Activated CD4-positive, alpha-beta T cell treated with anti-CD3 and anti-CD28 coated beads for 36 hours (primary cell): ENCODE measurements at places on chromosomes 5 and 9. TPM values are rescaled to one million over a fixed set of nuclear protein-coding genes. Genes with fewer than 3 reads are reported as not detected.
A peak's percentile ranks its signal among the peaks of the same experiment; 100 is the strongest.

- DNase-seq, result no peak
Observed at GRCh38 chr9:125633116-125633745, 73.8 kb downstream of the MAPKAP1 start.

DNA sequence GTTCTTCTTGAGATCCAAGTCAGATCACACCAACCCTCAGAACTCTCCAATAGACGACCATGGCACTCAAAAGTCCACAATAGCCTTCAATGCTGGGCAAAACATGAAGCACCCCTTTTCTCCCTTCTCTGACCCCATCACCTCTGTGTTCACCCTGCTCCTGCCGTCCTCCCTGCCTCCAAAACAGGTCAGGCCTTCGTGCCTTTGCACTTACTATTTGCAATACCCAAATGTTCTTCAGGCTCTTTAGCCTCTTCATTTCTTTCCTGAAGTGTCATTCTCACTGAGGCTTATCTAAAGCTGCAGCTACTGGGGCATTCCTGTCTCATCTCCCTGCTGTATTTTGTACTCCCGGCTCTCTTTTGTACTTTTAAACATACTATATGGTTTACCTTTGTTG lies 2.0 kb upstream of the ROPN1L start:
- no peak for DNase-seq

DNA sequence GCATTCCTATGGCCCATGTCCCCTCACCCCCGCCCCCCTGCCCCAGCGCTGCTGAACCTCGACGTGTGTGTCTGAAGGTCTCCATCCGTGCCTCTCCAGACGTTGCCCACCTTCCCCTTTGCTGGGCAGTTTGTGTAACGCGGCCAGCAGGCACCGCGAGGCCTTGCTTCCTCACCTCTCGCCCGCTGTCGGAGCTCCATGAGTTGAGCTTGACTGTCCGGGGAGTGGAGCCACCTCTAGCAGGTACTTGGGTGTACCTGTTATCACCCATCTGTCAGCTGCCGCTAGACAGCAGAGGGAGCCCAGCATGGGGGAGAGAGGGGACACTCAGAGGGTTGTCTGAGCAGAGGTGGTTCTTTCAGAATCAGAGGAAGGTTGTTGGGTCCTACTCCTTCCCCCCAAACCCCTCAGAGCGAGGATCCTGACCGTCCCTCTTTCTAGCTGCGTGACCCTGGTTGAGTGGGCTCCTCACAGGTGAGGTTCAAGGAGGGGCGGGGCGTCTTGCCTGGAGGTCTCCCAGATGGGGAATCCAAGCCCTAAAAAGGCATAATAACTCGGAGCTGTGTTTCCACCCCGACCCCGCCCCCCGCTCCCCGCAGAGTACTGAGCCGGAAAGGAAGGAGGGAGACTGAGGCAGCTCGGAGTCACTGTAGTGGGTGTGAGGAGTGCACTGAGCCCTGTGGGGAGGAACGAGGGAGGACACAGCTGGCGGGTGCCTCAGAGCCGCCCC lies 184.7 kb downstream of the C9orf50 start:
- DNase-seq, result no peak

DNA sequence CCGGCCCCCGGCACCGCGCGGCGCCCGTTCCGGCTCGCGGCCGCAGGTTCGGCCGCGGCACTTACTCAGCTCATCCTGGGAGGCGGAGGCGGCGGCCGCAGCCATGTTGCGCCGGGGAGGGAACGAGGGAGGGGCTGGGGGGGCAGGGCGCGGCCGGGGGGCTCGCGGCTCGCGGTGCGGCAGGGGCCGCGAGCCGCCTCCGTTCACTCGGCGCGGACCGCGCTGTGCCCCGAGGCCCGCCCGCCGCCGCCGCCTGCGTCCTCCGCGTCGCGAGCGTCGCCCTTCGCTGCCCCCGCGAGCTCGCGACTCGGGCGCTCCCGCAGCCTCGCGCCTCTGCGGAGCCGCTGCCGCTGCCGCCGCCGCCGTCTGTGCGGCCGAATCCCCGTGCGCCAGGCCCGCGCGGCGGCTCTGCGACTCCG lies 735 bp downstream of the ECPAS start:
- DNase-seq, result peak; percentile 75

DNA sequence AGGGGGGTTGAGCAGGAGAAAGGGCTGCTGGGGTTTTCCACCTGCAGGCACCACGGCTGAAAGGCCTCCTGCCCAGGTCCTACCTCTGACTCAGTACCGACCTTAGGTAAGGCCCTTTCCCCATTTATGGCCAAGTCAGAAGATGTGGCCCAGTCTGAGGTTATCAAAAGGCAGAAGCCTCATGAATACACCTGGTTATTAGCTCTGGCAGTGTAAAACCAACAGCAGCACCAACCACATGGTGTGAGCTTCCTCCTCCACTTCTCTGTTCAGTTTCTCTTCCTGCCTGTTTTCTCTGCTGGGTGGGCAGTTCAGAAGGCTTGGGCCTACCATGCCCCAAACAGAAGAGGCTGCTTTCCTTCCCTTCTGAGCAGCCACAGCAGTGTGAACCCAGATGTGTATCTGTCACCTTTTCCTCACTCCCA lies 86.9 kb downstream of the UGCG start:
- no peak for DNase-seq

DNA sequence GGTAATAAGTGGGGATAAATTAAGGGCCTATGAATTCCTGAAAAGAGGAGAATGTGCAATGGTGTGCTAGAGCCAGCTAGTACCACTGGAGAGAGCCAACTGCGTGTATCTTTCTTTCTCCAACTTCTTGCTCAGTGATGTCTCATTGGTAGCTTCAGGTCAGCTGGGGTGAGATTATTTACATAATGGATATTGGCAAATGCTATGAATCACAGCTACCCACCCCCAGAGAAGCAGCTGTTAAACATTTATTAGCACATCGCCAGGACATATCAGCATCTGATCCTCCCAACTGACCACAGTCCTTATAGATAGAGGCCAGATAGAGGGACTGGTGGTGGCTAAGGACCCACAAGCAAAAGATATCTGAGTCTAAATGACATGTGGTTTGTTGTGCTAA lies 421.3 kb downstream of the ACTL7B start:
- no peak for DNase-seq

- no peak for DNase-seq
Observed at GRCh38 chr5:79567926-79568549, 44.2 kb upstream of the TENT2 start.

DNA sequence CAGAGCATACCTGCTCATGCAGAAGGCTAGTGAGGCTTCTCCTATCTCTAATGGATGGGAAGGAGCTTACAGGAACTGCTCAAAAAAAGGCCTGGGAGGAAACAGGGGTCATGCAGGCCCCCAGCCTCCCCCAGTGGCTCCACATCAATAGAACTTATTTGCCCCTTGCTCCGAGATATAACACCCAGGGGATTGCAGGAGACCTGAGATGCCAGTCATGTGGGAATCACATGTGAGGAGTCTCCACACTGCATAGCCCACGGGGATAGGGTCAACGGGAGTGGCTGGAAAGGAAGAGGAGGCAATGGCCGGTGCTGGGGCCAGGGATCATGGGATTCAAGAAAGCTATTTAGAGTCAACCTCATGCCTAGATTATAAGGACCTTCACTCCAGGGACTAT lies 76.2 kb downstream of the NRG2 start:
- no peak for DNase-seq

GRCh38 chr9:134912126-134912840 lies 5.4 kb downstream of the FCN1 start:
- DNase-seq, result no peak

- DNase-seq, result no peak
Observed at GRCh38 chr9:9598723-9599122, 1014.1 kb downstream of the PTPRD start.

- DNase-seq, result no peak
Observed at GRCh38 chr9:89820337-89820736, 215.5 kb downstream of the GADD45G start.

GRCh38 chr5:1815071-1815786 lies 14.0 kb downstream of the NDUFS6 start:
- DNase-seq, result no peak

DNA sequence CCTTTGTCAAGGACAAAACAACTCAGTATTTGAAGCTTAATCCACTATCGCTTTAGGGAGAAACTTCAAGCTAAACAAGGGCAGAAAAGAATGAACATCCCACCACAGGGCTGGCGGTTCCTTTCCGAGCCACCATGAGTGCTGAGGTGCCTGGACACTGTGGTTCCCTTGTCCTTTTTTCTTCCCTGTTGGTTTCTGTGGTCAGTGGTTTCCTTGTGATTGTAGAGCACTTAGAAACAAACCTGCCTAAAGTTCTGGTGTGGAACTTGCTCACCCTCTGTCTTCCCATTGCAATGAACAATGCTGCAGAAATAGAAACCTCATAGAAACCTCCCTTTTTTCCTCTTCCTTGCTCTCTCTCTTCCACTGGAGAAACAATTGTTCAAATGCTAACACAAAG lies 79.3 kb upstream of the TBC1D2 start:
- DNase-seq, result no peak

Gene POU5F2
- total RNA-seq, result 0.43 TPM

Gene C8G
- 0.77 TPM for total RNA-seq

Gene PSMB7
- 143 TPM for total RNA-seq
